Mucosa of descending colon (tissue), 3 donors: ENCODE measurements at places on chromosomes 3 and 15. TPM values are rescaled to one million over a fixed set of nuclear protein-coding genes. Genes with fewer than 3 reads are reported as not detected.

- DNase-seq: no peak
These were observed 13.3 kb downstream of the ZNF280D start for GRCh38 chr15:56719774-56720555.

- DNase-seq: no peak
These were observed 22.2 kb downstream of the SV2B start for GRCh38 chr15:91122296-91122695.

Gene DOCK3
- total RNA-seq: 0.20 TPM

DNA sequence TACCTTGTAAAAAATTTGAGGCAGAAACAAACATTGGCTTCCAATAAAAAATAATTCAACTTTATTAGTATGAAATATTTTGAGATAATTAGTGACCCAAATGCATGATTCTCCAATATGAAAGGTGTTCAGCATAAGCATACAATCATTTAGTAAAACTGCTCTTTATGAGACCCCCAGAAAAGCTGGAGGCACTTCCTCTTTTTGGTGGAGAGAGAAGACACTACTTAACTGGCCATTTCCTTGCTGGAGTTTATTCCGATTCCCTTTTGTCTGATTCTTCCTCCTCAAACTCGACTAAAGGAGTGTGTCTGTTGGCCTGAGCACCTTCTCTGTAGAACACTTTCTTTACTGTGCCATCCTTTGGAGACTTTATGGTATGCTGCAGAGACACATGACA is 34.8 kb upstream of the DCUN1D1 start:
- no peak for DNase-seq

Gene ANKUB1
- total RNA-seq: not detected

Gene CCDC54
- total RNA-seq: not detected

- DNase-seq: no peak
These were observed 217.0 kb upstream of the ICE2 start for GRCh38 chr15:60695713-60696522.

Gene TF
- total RNA-seq: 4.6 TPM

Gene MYL3
- total RNA-seq: 1.2 TPM

GRCh38 chr3:124619887-124620599 is 110.2 kb upstream of the UMPS start:
- DNase-seq: no peak

- DNase-seq: no peak
These were observed 250.2 kb downstream of the LPP start for GRCh38 chr3:188404124-188404523.

DNA sequence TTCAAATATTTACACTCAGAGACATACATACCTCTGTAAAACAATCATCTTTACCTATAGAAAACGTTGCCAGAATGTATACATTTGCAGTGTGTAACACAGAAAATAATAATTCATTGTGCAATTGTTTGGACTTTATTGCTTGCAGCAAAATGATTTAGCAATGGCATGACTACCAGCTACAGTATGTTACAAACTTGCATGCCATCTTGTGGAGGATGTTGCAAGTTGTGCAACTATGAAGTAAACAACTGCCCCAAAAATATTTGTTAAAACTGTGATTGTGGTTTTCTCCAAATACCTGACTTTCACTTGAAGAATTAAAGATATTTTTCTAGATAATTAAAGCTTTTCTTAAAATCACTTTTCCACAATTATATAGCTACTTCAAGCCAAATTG is 27.1 kb upstream of the C3orf49 start:
- DNase-seq: no peak
